ENCODE measurements at places on chromosomes 4 and X. TPM values are rescaled to one million over a fixed set of nuclear protein-coding genes. Genes with fewer than 3 reads are reported as not detected.

Gene PLAC8
- total RNA-seq: 5.9 TPM

Gene BEND4
- total RNA-seq: 0.78 TPM

Gene P2RY10
- not detected for total RNA-seq

- peaks cover 1% of the 10 kb centered on the region for H3K36me3 ChIP-seq
- peaks cover 16% of the 10 kb centered on the region for H3K4me1 ChIP-seq
- no peak overlapping the region for H3K4me3 ChIP-seq
These were observed 4.6 kb downstream of the MPP1 start for GRCh38 chrX:154800478-154801210.

DNA sequence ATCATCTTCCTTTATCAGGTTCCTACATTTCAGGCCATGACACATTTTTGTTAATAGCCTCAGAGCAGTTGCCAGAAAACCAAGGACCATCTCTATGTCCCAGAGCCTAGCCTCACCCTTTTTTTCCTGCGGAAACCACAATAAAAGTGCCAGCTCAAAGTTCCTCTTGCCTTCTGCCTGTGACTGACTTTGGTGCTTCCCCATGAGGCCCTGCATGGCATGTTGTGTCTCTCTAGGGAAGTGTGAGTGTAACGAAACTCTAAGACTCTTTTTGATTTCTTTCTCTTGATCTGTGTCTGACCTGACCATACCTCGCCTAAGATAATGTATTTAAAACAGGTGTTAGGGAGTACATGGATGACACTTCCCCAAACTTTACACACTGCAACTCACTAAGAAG, 642.3 kb upstream of the BOD1L1 start:
- DNase-seq: no peak
- no peak overlapping the region for H3K4me3 ChIP-seq
- H3K27ac ChIP-seq: no peak overlapping the region

DNA sequence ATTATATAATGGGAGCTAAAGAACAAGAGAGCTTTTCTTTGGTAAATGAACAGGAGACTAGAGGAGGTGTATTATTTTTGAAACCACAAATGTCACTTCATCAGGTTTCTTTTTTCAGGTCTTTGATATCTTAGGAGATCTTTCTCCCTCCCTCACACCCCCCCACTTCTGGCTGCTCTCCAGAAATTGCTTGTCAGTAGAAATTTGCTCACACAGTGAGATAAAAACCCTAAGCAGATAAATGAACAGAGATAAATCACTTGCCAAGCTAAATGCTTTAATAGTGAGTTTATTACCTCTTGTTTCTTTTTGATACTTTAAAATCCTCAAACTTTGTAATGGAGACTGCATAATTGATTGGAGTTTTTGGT, 421.2 kb upstream of the TENM3 start:
- no peak overlapping the region for H3K27ac ChIP-seq
- H3K4me1 ChIP-seq: peaks cover 34% of the 10 kb centered on the region
- peaks cover 3% of the 10 kb centered on the region for H3K36me3 ChIP-seq

GRCh38 chrX:49230500-49231232, 2.5 kb downstream of the CACNA1F start:
- H3K36me3 ChIP-seq: peaks cover 1% of the 10 kb centered on the region
- peaks cover 2% of the 10 kb centered on the region for H3K4me1 ChIP-seq
- H3K27me3 ChIP-seq: peaks cover 5% of the 10 kb centered on the region
- H3K27ac ChIP-seq: no peak overlapping the region
- peak; percentile 20 for DNase-seq
